ENCODE measurements at places on chromosomes 7 and 10. TPM values are rescaled to one million over a fixed set of nuclear protein-coding genes. Genes with fewer than 3 reads are reported as not detected.

Gene MRLN
- not detected for total RNA-seq

Gene PPP1R17
- total RNA-seq: not detected

Gene OR2A1
- total RNA-seq: not detected

Gene HPSE2
- 0.05 TPM for total RNA-seq

Gene MYPN
- 0.34 TPM for total RNA-seq

Gene C10orf105
- not detected for total RNA-seq

All from HCT116 (cell line).